ENCODE measurements at places on chromosomes 5 and 9. TPM values are rescaled to one million over a fixed set of nuclear protein-coding genes. Genes with fewer than 3 reads are reported as not detected.

The EGFLAM gene
- total RNA-seq, result 19.9 TPM

The TESK1 gene
- 76.8 TPM for total RNA-seq

The MIER3 gene
- total RNA-seq, result 20.5 TPM

- DNase-seq, result no peak
Observed at GRCh38 chr9:107492381-107492970, 2.9 kb upstream of the KLF4 start.

GRCh38 chr5:173202266-173202875 is 32.6 kb downstream of the NKX2-5 start:
- peak; percentile 3 for DNase-seq

DNA sequence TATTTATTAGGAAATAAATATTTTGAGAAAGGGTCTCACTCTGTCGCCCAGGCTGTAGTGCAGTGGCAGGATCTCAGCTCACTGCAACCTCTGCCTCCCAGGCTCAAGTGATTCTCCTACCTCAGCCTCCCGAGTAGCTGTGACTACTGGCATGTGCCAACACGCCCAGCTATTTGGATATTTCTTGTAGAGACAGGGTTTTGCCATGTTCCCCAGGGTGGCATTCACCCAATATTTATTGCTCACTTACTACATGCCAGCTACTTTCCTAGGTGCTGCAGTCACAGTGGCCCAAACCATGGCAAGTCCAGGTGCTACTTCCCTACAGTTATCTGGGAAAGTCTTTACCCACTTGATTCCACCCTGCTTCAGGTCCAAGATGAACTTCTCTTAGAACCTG is 8.3 kb upstream of the MED7 start:
- DNase-seq, result no peak

DNA sequence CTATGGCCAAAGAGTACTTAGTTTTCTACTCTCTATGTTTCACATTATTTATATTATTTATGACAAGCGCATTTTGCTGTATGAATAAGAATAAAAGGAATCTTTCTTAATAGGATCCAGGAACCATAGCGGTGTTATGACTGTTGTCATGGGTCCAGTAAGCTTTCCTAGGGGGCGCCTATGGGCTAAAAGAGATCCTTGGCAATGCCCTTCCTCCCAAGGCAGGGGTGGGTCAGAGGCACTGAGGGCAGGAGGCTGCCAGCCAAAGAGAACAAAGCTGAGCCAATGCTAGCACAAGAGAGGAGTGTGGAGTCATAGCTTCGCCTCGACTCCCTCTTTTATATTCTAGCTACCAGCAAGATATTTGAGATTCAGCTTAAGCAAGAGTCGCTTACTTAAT is 98.4 kb upstream of the GNAQ start:
- peak; percentile 20 for DNase-seq

GRCh38 chr5:4614088-4614487 is 526.0 kb upstream of the ADAMTS16 start:
- no peak for DNase-seq

DNA sequence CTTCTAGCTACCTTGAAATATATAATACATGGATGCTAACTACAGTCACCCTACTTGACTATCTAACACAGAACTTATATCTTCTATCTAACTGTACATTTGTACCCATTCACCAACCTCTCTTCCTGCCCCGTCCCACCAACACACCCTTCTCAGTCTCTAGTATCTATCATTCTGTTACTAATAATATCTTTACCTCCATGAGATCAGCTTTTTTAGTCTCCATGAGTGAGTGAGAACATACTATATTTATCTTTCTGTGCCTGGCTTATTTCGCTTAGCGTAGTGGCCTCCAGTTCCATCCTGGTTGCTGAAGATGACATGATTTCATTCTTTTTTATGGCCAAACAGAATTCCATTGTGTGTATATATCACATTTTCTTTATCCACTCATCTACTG is 37.0 kb downstream of the LIFR start:
- no peak for DNase-seq

All from myocyte (in vitro differentiated cells).